ENCODE measurements at places on chromosomes 11 and 22.

GRCh38 chr22:23569291-23569690 lies 10.8 kb downstream of the IGLL1 start:
- no peak for DNase-seq

DNA sequence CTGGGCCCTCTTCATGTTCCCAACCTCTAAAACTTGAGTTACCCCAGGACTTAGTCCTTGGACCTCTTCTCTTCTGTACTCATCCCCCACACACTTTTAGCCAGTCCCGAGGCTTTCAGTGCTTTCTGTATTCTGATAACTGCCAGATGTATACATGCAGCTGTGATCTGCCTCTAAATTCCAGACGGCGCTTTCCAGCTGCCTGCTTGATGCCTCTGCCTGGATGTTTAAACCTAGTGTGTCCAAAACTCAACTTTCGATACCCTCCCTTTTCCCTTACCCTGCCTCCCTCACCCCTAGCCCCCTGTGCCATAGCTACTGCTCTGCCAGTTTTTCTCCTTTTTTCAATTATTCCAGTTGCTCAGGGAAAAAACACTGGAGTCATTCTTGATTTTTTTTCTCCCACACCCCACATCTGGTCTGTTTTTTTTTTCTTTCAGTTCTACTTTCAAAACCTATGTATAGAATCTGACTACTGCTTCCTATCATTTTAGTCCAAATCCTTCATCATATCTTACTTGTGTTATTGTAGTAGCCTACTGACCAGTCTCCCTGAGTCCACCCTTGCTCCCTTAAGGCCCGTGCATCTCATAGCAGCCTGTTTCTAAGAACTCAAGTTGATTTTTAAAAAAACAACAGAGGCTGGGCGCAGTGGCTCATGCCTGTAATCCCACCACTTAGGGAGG lies 32.9 kb upstream of the TECTA start:
- no peak for DNase-seq

DNA sequence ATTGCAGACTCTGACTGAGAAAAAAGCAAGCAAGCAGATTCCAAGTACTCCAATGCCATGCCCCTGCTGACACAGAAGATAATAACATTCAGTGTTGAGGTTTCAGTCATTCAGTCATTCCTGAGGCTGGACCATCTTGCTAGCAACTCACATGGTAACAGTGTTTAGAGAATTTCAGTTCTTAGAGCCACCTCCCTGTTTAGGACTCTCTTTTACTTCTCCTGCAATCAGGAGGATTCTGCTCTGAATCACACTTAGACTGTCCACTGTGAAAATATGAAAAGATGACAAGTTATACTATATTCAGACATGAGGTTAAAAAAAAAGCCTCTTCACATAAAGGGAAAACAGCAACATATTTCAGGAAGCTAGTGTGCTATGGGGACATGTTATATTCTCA lies 183.9 kb upstream of the CTSC start:
- DNase-seq: no peak

DNA sequence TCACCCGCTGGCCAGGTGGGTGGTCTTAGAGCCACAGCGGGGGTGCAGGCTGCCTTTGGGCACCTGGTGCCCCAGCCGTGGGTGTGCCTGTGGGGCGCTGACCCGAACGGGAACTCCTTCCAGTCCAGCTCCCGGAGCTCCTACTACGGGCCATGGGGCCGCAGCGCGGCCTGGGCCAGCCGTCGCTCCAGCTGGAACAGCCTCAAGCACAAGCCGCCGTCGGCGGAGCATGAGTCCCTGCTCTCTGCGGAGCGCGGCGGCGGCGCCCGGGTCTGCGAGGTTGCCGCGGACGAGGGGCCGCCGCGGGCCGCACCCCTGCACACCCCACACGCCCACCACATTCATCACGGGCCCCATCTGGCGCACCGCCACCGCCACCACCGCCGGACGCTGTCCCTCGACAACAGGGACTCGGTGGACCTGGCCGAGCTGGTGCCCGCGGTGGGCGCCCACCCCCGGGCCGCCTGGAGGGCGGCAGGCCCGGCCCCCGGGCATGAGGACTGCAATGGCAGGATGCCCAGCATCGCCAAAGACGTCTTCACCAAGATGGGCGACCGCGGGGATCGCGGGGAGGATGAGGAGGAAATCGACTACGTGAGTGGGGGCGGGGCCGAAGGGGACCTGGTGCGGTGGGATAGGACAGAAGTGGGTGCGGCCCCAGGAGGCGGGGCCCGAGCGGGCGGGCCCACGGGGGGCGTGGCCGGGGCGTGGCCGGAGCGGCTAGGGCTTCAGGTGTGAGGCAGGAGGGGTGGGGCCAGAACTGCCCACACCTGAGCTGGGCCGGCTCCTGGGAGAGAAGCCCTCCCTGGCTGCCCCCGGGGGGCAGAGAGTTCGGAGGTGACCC lies 91.5 kb downstream of the CACNA1I start:
- DNase-seq: peak; percentile 74

- DNase-seq: no peak
These were observed 7.3 kb upstream of the SCGB1A1 start for GRCh38 chr11:62411524-62411923.

DNA sequence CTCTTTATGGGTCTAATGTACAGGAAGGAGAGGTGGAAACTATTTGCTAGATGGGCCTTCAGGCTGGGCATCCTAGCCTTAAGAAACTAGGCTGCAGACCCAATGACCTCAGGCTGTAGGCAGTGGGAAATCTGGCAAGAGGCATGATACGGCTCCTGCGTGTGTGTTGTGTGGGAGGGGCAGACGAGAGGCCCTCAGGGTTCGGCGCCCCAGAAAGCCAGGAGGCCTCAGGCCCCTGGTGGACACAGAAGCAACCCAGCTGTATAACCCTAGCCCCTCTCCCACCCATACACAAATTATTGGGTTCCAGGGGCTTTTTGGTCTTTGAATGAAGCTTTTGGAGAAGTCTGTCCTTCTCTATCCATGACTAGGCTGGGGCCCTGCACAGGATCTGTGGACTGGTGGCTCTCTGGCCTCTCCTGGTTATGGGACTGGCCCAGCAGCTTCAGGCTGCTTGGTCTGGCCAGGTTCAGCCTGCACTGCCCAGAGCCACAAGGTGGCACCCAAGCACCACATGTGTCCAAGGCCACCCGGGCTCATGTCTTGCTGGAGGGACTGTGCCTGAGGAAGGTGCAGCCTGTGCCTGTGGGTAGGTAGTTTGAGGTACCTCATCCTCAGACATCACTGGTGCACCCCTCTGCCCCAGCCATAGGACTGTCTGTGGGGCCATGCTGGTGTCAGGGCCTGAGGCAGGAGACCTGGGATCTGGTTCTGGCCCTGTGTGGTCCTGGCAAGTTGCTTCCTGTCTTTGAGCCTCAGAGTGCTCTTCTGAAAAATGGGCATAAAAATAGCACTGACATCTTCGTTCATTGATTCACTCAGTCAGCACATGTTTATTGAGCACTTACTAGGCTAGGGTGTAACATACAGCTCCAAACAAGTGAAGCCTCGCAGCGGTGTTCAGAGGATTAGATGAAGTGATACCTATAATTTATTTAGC lies 87.5 kb downstream of the RRM1 start:
- DNase-seq: no peak

- no peak for DNase-seq
These were observed 107.2 kb upstream of the E2F8 start for GRCh38 chr11:19347911-19348310.

GRCh38 chr11:7573558-7574296 lies 59.9 kb downstream of the PPFIBP2 start:
- DNase-seq: no peak

DNA sequence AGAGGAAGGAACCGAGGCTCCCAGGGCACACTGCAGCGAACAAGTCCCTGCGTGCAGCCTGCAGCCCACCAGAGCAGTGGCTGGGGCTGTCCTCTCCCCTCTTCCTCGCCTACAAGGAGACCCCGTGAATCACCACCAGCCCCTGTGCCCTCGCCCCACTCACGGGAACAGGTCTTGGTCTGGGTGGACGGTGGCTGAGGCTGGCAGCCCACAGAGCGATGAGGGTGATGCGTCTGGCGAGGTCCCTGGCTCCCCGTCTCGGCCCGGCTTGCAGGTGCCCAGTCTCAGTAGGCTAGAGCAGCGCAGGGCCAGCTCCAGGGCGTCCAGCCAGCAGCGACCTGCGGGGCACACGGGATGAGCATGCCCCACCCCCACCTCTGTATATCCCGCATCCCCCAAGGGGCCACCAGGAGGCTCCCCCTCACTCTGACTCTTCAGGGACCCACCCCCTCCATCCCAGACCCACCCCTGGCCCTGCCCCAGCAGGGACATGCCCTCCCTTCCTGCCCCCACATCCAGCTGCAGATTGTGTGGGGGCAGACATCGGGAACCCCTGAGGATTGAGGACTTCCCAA lies 50.5 kb upstream of the CARS1 start:
- no peak for DNase-seq

DNA sequence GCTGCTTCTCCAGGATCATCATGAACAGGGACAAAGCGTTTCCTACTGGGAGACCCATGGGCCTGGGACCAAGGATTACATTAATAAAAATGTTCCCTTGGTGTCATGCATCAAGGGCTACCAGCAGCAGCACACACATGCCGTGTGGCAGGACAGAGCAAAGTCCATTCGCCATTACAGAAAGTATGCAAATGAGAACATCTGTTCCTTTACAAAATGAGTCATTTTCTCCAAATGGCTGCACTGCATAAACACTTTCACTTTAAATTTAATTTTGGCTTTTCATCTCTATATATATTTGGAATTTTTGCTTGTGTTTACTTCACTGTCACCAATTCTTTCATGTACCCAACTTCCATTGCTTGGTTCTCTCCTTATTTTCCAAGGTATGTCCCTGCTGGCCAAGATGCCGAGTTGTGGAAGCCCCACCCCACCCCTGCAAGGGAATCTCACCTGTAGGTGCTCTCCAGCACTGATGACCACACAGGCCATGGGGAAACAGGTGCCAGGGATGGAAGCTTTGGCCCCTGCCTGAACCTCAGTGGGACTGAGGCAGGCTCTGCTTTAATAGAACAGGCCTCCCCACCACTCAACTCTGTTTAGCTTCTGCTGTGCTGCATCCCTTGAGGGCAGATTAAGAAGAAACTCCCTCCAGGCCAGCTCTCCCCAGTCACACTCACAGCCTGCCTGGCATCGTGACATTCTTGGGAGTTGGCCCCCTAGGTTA lies 15.6 kb upstream of the GNAZ start:
- no peak for DNase-seq

DNA sequence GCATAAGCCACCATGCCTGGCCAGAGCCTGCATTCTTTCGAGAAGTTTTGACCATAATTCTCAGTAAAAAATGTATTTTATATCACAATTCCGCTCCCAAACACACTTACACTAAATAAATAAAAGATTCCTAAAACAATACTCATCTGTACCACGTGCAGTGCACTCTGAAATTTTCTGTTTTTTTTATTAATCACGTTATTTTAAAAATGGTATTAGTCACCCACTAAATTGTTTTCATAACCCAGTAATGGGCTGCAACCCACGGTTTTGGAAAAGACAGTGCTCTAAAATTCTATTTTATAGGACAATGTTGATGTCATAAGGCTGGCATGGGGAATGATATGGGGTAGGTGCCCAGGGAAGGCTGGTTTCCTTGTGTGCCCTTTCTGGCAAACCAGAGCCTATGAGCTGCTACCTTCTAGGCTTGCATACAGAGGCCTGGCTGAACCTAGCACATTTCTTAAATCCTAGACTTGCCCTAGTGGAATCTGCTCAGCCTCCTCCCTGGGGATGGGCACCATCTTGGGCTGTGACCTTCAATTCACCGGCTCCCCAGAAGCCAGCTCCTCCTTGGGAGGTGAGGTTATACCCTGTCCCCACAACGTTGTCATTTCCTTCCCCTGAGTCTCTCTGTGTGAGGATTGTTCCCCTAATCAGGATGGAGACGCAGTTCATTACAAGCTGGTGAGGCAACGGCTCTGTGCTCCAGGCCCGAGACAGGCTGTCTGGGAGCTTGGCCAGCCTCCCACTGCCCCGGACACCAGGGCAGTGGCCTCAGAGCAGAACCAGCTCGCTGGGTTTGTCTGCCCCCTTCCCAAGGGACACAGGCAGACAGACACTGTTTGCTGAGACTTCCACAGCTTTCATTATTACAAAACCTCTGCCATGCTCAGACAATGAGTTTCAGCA lies 116.5 kb upstream of the NAV2 start:
- no peak for DNase-seq

- no peak for DNase-seq
These were observed 19.8 kb downstream of the OR10D3 start for GRCh38 chr11:124202951-124203350.

GRCh38 chr11:117993988-117994745 lies 8.0 kb downstream of the IL10RA start:
- DNase-seq: no peak

DNA sequence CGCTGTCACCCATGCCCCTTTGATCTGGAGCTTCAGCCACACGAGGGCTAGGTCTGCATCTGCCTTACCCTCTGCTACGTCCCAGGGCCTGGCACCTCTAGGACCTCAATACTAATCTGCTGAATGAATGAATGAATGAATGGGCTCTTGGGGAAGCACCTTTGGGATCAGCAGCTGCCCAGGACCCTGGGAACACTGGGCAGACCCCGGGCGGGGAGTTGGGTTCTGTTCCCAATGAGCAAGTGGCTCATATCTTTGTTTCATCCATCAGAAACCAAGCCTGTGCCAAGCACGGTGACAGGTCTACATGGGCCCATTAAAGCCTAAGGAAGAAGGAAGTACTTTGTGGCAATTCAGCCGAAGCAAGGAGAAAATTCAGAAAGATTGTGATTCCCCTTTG lies 41.5 kb upstream of the SHISAL1 start:
- no peak for DNase-seq

- DNase-seq: no peak
These were observed 810.7 kb downstream of the BRD1 start for GRCh38 chr22:49016909-49017481.

GRCh38 chr11:114155116-114155515 lies 95.6 kb downstream of the ZBTB16 start:
- no peak for DNase-seq

DNA sequence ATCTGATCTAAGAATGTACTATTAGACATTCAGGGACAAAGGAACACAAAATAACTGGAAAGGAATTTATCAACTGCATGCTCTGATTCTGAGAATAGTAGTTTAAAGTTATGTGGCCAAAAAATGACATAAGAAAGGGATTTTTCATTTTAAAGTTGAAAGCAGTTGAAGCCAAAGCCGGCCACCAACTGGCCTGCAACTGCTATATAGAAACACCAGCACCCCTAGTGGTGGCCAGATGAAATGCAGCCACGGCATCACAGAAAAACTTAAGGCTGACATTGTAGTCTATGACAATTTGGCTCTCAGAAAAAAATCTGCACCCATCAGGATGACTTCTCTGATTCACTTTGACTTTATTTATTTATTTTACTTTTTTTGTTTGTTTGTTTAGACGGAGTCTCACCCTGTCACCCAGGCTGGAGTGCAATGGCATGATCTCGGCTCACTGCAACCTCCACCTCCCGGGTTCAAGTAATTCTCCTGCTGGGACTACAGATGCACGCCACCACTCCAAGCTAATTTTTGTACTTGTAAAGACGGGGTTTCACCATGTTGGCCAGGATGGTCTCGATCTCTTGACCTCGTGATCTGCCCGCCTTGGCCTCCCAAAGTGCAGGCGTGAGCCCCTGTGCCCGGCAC lies 59.2 kb downstream of the SLC35F2 start:
- DNase-seq: peak; percentile 18

GRCh38 chr11:120137611-120138521 lies at the start of gene TRIM29:
TRIM29 (minus strand) TSS chr11:120138113; CDS start chr11:120138031, 82 bp downstream.
- DNase-seq: no peak

All from effector memory CD4-positive, alpha-beta T cell (primary cell).